Activated CD8-positive, alpha-beta memory T cell treated with anti-CD3 and anti-CD28 coated beads for 24 hours (primary cell): ENCODE measurements at places on chromosomes 2 and 18.

GRCh38 chr2:177852389-177852788 lies 220.2 kb downstream of the PDE11A start:
- DNase-seq, result no peak

DNA sequence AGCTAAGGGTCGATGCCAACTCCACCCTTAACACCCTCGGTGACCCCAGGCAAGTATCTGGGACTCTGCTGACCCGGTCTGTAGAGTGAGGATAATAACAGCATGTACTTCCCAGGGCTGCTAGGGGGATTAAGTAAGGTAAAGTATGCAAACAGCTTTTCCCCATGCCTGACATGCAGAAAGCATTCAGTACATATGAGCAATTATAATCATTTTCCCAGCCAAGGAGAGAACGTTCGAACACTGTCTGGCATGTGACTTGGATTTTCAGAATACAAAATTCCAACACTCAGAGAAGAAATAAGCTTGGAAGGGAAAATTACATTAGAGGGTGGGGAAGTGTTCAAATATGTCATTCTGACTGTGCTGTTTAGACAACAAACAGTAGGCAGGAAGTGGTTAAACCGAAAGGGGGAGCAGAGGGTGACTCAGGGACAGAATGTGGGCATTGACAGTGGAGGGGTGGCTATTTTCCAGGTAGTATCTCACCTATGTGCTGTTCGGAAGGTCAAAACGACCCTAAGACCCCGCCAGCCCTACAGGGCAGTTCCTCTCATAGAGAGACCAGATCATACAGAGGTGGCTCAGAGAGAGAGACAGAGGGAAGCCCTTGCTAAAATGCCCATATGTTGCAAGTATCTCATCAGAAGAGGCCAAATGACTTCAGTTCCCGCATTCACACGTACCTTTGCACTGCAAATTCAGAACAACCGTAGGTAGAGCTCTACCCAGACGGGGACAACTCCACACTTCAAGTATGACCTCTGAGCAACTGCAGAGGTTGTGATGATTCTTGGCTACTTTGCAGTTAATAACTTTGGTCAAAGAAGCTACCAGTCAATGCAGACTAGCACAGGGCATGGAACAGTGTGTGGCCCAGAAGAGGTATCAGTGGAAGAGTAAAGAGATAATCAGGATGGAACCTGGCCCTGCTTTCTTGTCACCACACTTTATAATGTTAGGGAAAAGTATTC lies 14.8 kb downstream of the ASPRV1 start:
- DNase-seq, result peak; percentile 69

DNA sequence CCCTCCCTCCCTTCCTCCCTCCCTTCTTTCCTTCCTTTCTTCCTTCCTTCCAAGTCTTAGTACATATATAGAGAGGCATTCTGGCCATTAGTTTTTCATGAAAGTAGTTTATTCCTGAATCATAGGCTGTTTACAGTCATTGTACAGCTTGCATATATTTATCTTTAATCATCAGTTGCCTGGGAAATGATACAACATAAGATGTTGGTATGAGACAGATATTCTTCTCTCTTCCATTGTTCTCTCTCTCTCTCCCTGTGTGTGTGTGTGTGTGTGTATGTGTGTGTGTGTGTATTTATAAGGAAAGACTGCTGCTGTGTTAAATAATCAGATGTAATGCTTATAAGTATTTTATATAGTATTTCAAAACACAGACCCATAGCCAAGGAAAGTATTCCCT lies 289.8 kb upstream of the UBE2E3 start:
- DNase-seq, result no peak

DNA sequence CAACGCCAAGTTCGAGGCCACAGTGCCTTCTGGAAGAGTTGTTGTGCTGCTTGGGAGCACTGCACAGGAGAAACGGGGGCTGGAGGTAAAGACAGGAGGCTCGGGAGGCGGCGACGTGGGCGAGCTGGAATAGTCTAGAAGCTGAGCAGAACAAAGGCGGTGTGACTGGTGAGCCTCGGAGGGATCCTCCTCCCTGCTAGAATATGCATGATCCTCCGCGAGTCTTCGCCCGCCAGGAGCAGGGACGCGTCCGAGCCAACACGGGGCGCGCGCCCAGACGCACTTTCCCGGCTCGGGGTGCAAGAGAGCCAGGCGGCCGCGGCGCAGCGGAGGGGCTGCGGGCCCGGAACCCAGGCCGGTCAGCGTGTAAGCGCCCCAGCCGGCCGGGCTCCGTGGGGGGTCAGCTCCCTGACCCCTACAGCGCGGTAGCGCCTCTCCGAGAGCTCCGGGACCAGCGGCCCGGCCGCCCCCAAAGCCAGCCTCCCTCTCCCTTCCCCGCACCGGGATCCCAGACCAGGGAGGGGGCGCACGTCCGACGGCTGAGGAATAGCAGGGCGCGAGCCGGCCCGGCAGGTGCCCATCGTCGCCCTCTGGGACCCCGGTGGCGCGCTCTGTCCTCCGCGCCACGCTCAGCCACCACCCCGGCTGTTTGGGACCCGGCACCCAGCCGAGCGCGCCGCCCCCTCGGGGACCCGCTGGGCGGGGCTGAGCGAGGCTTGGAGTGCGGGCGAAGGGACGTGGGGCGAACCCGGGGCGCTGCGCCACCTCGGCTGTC lies 62.5 kb downstream of the GNAL start:
- no peak for DNase-seq

DNA sequence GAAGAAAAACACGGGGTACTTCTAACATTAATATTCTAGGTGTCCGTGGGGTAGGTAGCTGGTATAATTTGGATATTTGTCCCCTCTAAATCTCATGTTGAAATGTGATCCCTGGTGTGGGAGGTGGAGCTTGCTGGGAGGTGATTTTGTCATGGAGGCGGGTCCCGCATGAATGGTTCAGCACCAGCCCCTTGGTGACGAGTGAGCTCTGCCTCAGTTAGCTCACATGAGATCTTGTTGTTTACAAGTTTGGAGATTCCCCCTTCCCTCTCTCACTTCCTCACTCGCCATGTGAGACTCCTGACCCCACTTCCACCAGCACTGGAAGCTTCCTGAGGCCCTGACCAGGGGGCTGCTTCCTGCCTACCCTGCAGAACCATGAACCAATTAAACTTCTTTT lies 35.4 kb upstream of the DNER start:
- no peak for DNase-seq

- DNase-seq, result no peak
Measured at GRCh38 chr2:120669121-120669952, 66.3 kb upstream of the GLI2 start.

DNA sequence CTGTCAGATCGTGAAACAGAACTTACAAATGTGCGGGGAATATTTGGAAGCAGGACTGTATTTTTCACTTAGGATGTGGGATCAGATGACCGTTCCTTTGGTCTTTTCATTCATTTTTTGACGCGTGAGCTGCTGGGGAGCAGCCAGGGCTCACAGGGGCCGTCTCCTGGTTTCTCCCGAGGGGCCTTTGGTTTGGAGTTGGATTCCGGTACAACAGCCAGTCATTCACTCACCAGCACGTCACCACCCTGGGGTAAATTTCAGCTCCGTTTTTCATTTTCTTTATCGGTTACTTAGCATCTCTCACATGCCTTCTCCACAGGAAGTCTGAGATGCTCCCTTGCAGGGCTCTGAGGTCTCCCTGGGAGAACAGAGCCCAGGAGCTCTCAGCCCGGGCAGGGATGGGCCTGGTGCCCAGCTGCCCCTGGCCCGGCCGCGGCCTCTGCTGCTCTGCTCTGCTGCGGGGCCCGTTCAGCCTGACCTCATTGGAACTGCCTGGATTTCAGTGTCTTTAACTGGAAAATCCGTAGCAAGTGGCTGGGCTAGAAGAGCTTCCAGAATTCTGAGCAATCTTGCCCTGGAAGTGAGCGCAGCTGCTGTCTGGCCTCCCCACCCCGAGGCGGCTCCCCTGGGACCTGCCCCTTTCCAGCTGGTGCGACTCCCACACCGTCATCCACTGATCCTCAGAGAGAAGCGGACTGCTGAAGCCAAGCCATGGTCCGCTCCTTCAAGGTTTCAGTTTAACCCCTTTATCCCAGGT lies 335.6 kb downstream of the EIPR1 start:
- DNase-seq, result no peak

- DNase-seq, result no peak
Measured at GRCh38 chr18:25239151-25239550, 112.8 kb downstream of the ZNF521 start.

- no peak for DNase-seq
Measured at GRCh38 chr2:23286758-23287704, 97.9 kb upstream of the KLHL29 start.

GRCh38 chr18:13871701-13872100 lies 43.6 kb downstream of the MC2R start:
- no peak for DNase-seq

- no peak for DNase-seq
Measured at GRCh38 chr2:20609349-20609994, 41.4 kb downstream of the HS1BP3 start.

GRCh38 chr2:15388406-15389325 lies 172.5 kb downstream of the NBAS start:
- DNase-seq, result no peak

GRCh38 chr2:33316328-33316727 lies 160.1 kb upstream of the RASGRP3 start:
- no peak for DNase-seq

GRCh38 chr2:17257189-17257909 lies 260.9 kb downstream of the RAD51AP2 start:
- DNase-seq, result no peak

DNA sequence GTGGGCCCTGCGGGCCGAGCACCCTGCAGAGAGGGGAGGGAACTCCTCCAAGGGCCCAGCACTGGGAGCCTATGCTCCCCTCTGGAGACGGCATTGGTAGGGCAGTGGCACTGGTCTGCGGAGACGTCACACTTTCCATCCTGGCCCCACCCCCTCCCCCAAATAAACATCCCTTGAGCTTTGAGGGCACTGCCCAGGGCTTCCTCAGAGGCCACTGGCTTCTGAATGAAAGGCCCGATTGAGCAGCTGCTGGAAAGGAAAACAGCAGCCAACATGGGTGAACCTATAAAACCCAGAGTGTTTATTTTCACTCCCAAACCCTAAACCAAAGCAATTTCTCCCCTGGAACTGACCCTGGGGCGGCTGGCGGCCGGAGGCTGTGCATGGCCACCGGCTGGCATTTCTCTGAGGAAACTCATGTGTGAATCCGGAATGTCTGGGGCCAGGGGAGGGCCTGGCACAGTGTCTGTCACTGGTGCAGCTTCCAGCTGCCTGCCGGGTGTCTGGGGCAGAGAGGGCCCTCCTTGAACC lies 138.9 kb downstream of the DYSF start:
- no peak for DNase-seq

- no peak for DNase-seq
Measured at GRCh38 chr2:108988076-108988795, 784 bp downstream of the EDAR start.

GRCh38 chr2:61946666-61947065 lies 41.2 kb downstream of the COMMD1 start:
- DNase-seq, result no peak

GRCh38 chr2:60468382-60469085 lies 84.9 kb downstream of the BCL11A start:
- DNase-seq, result no peak

GRCh38 chr2:173066887-173067676 lies 8.6 kb upstream of the MAP3K20 start:
- DNase-seq, result no peak

- no peak for DNase-seq
Measured at GRCh38 chr2:48541666-48542389, 11.9 kb downstream of the STON1 start.

GRCh38 chr2:15748736-15749323 lies 157.2 kb downstream of the DDX1 start:
- no peak for DNase-seq

DNA sequence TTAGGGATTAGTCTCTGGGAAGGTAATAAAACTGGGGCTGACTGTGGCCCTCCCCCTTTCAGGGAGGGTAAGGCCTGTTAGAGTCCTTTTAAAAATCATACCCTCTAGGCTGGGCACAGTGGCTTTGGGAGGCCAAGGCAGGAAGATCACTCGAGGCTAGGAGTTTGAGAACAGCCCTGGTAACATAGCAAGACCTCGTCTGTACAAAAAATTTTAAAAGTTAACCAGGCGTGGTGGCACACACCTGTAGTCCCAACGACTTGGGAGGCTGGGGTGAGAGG lies 118.7 kb downstream of the STPG4 start:
- DNase-seq, result no peak
